ENCODE measurements at places on chromosomes 6 and 20. TPM values are rescaled to one million over a fixed set of nuclear protein-coding genes. Genes with fewer than 3 reads are reported as not detected.

- no peak for DNase-seq
Measured at GRCh38 chr6:89489078-89489477, 56.1 kb downstream of the ANKRD6 start.

- DNase-seq: peak; percentile 81
Measured at GRCh38 chr20:35616465-35617396, 1.1 kb downstream of the SPAG4 start.

- DNase-seq: no peak
Measured at GRCh38 chr20:43919686-43920403, 5.2 kb downstream of the TOX2 start.

CYP39A1 gene
- 1.5 TPM for polyA plus RNA-seq

DNA sequence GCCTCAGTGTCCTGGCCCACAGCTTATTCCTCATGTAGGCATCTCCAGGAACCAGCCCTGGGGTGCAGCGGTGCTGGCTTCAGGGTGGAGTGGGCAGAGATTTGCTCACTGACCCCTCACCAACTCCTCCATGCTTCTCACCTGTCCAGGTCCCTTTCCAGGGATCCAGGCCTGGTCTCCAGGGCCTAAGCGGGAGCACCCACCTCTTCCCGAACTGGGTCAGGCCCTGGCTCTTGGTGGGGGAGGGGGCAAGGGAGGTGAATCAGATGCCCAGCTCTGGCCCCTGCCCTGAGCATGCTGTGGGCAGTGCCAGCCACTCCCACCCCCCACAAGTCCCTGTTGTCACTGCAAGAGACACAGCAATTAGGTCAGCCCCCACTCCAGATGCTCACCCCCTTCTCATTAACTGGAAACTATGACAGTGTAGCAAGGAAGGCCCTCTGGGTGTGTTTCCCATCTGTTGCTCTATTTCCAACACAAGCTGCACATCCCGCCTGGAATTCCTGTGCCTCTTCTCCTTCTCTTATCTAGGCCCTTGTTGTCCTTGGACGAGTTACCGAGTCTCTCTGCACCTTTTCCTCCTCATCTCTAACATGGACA lies 37.0 kb downstream of the MDFI start:
- no peak for DNase-seq

- DNase-seq: no peak
Measured at GRCh38 chr6:110690916-110691315, 124.4 kb downstream of the CDK19 start.

DNA sequence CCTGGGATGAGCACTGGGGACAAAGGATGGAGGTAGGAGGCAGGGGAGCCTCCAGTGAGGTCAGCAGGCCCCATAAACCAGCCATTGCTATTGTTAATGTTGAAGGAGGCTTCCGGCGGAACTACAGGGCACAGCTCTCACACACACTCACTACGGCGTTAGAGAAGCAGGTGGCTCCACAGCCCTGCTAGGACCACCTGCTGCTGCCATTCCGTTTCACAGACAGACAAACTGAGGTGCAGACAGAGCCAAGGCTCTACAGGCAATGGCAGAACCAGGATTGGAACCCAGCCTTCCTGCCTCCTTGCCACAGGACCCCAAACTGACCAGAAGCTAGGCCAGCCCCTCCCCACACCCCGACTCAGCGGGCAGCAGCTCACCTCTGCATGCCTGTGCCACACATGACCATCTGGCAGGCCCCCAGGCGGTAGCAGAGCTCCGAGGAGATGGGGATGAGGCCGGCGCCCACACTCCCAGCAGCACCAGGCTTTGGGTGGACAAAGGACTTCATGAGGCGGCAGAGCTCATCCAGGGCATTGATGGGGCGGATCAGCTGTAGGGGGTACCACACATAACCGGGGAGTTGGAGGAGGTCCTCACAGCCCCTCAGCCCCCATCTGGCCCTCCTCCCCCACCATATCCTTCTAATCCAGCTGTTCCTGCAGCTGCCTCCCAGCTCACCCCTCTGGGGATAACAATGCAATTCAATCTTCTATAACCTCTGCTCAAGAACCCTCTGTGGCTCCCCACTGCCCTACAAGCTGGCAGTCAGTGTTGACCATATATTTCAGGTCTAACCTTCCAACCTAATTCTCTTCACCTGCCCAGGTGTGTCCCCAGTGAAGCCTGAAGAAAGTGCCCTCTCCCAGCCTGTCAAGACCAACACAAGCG lies 198.5 kb downstream of the PREX1 start:
- no peak for DNase-seq

NOTCH4 gene
- 25.1 TPM for polyA plus RNA-seq

RNF144B gene
- 12.0 TPM for polyA plus RNA-seq

- no peak for DNase-seq
Measured at GRCh38 chr6:161023316-161023715, 31.7 kb downstream of the MAP3K4 start.

DNA sequence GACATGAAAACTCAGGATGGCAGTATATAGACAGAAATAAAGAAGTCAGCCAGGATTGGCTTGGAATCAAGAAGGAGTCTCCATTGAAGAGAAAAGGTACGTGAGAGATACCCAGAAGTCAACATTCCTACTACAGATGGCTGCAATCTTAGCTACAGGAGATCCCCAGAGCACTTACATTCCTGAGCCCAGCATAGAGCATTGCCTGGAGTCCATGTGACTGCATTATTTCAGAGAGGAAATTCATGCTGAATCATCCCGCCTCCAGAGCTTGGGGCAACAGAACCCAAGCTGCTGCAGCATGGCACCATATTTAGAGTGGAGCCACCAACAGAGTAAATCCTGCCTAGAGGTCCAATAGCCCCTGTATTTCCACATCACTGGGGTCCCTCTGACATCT lies 125.0 kb upstream of the GRIK2 start:
- no peak for DNase-seq

TMC2 gene
- 0.13 TPM for polyA plus RNA-seq

DNA sequence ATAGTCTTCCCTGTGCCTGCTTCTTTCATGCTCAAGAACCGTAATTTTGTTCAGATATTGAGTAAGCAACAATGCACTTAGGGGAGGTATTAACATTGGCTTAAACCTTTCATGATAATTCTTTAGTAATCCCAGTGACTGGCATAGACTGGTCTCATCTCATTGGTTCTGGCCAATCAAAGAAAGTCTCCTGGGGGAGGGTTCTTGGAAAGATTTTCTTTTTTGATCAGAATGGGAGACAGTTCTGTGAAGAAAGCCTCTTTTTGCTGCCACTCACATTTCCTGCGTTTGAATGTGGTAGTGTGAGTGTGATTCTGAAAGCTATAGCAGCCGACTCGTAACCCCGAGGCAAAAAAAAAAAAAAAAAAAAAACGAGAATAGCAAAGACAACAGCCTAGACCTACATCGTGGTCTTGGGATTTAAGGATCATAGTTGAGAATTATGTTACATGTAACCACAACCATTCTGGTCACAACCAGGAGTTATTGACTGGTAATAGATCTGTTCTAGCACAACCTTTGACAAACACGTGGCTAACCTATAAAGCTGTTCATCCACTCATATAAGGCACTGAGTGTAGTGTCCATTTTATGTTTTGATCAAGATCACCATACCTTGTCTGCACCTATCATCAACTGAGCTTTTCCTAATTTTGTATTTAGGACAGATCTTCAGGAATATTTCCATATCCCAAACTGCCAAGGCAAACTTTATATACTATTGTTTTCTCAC lies 15.1 kb upstream of the TMEM217 start:
- no peak for DNase-seq

- DNase-seq: no peak
Measured at GRCh38 chr6:78438135-78438534, 429.2 kb upstream of the IRAK1BP1 start.

DNA sequence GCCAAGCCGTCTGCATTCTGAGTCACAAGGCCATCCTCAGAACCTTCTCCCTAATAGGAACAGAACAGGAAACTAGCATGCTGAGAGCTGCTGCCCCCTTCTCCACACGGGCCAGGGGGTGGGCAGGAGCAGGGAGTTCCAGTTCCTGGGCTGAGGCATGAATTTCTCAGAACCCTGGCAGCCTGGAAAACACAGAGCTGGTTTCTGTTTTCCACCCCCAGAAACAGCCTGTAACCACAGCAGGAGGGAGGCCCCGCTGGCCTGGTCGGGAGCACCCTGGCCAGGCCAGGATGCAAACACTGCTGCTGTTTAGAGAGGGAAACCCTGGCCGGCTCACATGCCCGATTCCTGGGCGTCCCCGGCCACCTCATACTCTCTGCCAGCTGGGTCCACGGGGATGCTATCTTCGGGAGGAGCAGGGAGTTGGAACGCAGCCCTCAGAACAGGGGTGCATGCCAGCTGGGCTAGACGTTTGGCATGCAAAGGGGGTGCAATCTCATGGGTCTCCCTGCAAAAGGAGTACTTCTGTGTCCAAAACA lies 130.1 kb downstream of the NFATC2 start:
- peak; percentile 51 for DNase-seq

DNA sequence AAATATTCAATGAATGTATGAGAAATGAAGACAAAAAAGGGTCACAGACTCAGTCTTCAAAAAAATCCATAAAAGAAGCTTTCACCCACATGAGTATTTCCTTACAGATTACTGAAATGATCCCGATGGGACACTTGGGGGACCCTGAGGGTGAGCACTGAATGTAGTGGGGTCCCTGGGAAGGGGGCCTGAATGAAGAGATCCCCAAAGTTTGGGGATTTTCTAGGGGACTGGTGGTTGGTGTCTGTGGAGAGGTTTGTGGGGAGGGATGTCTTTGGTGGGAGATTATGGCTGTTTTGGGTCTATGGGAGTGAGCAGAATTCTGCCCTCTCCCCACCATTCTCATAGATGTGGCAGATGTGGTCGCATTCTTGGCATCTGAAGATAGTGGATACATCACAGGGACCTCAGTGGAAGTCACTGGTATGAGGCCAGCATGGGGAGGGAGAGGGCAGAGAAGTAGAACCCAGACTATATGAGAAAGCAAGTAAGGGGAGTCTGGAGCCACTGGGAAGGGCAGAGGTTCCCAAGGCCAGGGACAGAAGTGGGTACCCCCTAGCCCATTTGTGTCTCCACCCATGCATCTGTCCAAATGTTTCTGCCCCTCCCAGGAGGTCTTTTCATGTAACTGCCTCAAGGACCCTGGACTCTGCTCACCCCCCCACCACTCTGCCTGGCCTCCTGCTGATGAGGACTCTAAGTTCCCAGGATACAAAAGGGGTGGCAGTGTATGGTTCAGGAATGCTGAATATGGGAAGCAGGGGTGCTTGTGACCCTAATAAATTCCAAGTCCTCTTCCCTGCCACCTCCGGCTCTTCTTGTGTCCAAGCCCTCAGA lies 1.8 kb downstream of the HSD17B8 start:
- no peak for DNase-seq

DNA sequence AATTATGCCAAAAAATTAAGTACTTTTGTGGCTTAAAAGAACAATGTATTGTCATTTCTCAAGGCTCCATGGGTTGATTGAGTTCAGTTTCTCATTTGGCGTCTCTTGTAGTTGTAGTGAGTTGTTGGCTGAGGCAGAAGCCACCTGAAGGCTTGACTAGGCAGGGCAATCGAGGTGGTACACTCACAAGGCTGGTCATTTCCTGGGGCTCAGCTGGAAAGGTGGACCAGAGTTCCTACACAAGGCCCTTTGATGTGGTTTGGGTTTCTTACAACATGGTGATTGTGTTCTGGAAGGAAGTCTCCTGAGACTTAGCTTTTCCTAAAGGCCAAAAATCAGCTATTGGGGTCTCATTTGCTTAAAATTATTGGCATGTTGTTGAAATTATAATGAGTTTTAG lies 22.6 kb downstream of the MAS1 start:
- no peak for DNase-seq

- DNase-seq: no peak
Measured at GRCh38 chr6:15985379-15985959, 143.4 kb upstream of the MYLIP start.

- DNase-seq: no peak
Measured at GRCh38 chr6:54621285-54621684, 225.3 kb upstream of the FAM83B start.

DNA sequence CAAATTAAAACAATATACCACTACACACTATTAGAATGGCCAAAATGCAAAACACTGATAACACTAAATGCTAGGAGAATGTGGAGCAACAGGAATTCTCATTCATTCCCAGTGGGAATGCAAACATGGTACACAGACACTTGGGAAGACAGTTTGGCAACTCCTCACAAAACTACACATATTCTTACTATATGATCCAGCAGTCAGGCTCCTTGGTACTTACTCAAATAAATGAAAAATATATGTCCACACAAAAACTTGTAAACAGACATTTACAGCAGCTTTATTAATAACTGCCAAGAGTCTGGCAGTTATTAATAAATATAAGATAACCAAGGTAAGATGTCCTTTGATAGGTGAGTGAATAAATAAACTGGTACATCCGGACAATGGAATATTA lies 44.9 kb downstream of the ABHD12 start:
- no peak for DNase-seq

- peak; percentile 59 for DNase-seq
Measured at GRCh38 chr6:101396548-101397173, 3.2 kb downstream of the GRIK2 start.

DNA sequence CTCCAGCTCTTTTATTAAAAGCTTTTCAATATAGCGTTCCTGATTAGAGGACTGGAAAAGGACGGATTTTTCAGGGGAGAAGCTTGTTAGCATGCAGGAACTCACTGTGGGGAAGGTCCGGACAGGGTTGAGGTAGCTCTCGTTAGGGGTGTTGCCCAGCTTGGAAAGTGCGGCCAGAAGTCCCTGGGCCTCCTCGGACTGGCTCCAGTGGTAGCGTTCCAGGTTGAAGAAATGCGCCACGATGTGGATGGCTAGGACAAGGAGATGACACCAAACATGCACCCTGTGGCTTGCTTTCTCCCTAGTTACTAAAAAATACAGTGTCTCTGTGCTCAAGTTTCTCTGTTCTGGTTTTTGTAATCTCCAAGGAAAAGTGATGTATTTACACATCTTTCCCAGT lies 12.5 kb downstream of the NOX3 start:
- DNase-seq: no peak

CASS4 gene
- 6.9 TPM for polyA plus RNA-seq

DNA sequence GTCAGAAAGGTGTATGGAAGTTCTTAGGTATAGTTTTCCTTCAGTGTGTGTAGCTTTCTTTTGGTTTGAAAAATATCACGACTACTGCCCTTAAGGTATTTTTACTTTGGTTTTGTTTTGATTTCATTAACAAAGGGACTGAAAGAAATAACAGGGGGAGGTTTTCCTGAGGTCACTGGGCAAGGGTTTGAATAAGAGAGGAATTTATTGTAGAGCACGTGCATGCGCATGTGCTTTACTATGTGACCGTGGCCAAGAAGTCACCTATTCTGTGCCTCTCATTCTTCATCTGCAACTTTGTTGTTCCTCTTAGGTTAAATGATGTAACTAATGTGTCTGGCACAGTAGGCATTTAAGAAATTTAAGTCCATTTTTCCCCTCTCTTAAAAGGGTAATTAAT lies 4.1 kb upstream of the MAN1A1 start:
- DNase-seq: no peak

Measured in hindlimb muscle (tissue), 1 donor.